Nephron progenitor cell (in vitro differentiated cells): ENCODE measurements at places on chromosomes 4 and X.
A peak's percentile ranks its signal among the peaks of the same experiment; 100 is the strongest.

DNA sequence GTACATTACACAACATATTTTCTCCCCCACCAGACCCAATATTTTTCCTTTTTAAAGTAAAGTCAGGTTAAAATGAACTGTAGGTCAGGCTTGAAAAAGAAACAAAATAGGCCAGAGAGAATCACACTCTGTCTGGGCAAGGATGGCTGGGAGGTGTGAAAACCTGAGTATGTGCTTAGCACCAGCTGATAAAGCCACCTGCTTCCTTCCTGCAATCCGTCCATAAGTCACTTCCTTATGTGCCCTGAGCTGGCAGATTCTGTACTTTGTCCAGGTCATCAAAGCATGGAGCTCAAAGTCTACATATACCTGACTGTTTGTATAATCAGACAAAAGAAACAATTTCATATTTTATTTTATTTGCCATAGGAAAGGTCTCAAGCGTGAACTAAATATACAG, 37.7 kb downstream of the ANTXR2 start:
- DNase-seq: no peak

DNA sequence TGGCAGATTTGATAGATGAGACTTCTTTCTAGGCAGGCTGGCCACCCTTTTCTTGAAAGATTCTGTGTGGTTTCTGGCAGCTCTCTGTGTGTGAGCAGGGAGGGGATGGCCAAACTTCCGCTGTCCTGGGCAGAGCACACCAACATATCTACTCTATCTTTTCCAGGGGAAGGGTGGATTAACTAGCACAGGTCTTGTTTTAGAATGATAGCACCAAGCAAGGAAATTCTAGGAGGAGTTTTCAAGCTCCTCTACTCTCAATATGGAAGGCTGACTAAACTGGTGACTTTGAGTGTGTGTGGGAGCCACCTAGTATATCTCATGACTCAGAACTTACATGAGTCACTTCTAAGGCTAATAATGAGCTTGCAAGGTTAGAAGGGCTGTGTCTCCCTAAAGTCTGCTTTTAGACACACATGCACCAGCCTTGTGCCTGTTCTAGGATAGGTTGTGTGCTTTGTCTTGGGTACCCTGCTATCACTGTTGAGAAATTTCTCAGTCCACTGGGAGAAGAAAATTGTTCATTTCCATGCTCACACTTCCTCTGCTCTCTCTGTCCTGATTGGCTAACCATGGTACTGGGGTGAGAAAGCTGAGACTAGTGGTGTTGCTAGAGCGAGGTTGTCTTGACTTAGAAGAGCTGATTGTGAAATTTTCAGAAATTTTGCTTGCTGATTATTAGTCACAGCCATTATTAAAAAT, 72.9 kb downstream of the YIPF6 start:
- DNase-seq: no peak

DNA sequence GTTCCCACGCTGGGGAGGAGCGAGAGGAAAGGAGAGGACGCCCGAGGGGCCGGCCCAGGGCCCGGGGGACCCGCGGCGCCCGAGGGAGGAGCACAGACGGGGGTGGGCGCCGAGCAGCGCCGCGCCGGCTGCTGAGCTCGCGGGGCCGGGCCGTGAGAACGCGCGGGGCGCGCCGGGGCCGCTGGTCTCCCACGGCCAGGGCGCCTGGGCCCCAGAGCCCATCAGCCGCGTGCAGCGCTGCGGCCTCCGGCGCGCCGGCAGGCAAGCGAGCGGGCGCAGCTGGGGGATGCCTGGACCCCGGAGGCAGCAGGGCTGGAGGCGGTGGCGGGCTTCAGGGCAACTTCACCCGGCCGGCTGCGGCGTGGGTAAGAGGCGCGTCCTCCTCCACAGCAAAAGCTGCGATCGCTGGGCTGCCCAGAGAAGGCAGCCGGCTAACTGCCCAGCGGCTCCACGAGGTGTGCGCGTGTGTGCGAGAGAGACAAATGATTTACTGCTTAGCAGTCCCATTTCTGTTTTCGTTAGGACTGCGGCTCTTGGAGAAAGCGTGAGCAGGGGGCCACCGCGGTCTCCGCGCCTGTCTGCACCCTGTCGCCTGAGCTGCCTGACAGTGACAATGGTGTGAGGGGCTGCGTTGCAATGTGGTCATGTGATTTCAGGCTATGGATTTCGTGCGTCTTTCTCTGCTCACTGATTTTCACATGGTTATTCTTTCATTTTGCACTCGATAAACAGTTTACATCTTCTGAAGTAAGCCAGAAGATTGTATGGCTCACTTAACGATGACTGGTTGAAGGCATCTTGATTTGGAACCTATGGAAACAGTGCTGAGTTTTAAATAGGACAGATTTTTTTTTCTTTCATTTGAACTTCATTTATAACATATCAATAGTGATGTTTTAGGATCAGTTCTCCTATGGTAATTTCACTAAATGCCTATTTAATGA, 1.2 kb downstream of the GUCY1A1 start:
- DNase-seq: peak; percentile 70

DNA sequence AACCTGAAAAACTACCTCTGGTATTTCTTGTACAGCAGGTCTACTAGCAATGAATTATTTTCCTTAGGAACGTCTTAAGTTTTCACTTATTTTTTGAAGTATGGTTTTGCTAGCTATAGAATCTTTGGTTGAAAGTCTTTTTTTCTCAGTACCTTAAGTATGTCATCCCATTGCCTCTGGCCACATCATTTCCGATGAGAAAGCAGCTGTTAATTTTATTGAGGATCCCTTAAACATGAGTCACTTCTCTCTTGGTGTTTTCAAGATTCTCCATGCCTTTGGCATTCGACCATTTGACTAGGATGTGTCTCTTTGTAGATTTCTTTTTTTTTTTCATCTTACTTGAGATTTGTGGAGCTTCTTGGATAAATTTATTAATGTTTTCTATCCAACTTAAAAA, 803.8 kb upstream of the AMOT start:
- DNase-seq: no peak

DNA sequence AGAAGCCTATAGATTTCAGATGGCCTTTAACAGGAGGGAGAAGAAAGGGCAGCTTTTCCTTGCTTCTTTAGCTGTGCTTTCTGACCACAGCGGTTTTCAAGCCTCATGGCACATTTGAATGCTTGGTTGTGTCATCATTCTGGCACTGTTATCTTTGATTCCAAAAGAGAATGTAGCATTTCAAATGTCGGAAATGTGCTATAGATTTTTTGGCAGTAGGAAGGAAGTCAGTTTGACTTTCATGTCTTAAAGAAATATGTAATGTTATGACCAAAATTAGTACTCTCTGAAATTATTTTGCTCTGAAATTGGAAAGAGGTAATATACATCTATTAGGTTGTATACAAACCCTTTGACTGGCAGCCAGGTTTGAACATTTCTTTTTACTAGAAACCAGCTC, 171.9 kb downstream of the TENM3 start:
- no peak for DNase-seq

- DNase-seq: no peak
These were observed 33.9 kb downstream of the PRSS12 start for GRCh38 chr4:118318931-118319330.

- DNase-seq: no peak
These were observed 30.9 kb downstream of the CD38 start for GRCh38 chr4:15809058-15809457.

GRCh38 chr4:7295911-7296660, 103.7 kb downstream of the SORCS2 start:
- DNase-seq: no peak

- no peak for DNase-seq
These were observed 30.8 kb downstream of the TRMT44 start for GRCh38 chr4:8471211-8471875.

GRCh38 chrX:18291006-18291545, 63.4 kb downstream of the SCML2 start:
- DNase-seq: no peak

GRCh38 chr4:166538491-166539005, 665.5 kb downstream of the TLL1 start:
- DNase-seq: no peak

- DNase-seq: peak; percentile 90
These were observed 636 bp upstream of the EOLA1 start for GRCh38 chrX:149540131-149540620.

DNA sequence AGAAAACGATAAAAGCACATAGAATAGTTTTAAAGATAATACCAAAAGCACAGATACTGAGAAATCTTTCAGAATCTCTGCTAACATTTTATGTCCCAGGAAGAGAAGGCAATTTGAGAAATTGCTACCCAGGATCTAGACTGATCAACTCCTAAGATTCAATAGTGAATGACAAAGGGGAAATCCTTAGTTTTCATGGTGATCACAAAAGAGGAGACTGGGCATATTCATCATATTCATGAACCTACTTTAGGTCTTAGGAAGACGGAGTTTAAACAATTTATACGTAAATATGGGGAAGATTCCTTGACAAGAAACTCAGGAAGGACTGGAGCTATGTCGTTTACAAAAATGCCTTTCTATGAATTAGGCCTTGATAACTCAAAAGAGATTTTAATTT, 87.3 kb downstream of the SHISA3 start:
- no peak for DNase-seq

GRCh38 chrX:129779747-129780146, at the start of gene SASH3:
Gene SASH3 (plus strand): TSS chrX:129779949. CDS start chrX:129780098, 149 bp downstream.
- DNase-seq: no peak

GRCh38 chr4:109701566-109702410, 1.5 kb downstream of the CASP6 start:
- peak; percentile 5 for DNase-seq

DNA sequence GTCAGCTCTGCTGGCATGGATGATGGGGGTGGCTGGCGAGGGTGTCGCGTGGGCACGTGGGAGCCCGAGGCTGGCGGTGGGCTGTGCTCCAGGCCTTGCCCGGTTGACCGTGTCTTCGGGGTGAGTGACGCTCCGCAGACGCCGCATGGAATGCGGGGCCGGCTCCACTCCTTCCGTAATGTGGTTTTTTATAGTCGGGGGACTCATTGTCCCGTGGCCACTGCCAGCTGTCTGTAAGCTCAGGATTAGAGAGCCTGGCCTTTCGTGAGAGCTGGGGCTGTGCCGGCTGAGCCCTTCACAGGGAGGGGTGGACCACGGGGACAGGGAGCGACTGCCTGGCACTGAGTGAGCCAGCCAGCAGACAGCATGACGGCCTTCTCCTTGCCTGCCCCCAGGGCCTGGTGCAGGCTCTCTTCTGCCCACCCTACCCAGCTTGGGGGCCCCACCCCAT, 20.4 kb downstream of the DOK7 start:
- no peak for DNase-seq

- no peak for DNase-seq
These were observed 166.2 kb upstream of the FGF13 start for GRCh38 chrX:138877746-138878145.

DNA sequence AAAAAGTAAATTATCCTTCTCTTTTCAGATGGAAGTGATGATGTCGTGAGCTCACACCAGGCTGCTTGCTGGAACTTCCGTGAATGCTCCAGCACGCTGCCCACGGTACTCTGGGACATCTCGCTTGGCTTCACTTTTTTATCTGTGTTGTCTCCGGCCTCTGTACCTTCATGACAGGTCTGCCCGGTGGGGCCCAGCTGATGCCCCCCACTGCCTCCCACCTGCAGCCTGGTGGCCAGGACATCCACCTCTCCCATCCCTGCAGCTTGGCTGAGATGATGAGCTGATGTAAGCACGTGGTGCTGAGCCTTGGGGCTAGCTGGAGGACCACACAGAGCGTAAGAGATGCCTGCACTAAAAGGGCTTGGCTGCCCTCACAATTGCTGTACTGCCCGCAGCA, 59.0 kb upstream of the HELT start:
- DNase-seq: no peak

GRCh38 chr4:169096221-169096620, 86.2 kb upstream of the CBR4 start:
- DNase-seq: no peak

GRCh38 chr4:32025851-32026459, 1305.8 kb downstream of the PCDH7 start:
- DNase-seq: no peak

DNA sequence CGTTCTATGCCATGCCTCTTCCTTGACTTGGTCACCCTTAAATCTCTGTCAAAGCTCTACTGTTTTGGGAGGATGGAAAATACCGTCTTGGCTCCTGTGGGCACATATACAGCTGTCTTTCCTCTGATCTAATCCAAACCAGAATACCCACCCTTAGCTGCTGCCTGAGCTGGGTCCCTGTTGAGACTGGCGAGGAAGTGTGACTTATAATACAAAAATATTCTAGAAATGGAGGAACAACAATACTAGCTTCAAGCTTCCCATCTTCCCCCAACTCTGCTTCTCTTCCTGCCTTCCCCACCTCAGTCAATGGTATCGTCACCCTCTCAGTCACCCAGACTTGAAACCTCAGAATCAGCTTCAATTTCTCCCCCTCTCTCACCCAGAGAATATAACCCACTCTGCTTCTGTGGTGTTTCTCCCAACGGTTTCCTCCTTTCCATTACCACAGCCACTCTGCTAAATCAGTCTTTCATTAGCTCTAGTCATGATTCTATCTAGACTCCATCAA, 599 bp upstream of the IL2RG start:
- DNase-seq: no peak

GRCh38 chr4:6728320-6729029, 12.5 kb downstream of the BLOC1S4 start:
- no peak for DNase-seq

DNA sequence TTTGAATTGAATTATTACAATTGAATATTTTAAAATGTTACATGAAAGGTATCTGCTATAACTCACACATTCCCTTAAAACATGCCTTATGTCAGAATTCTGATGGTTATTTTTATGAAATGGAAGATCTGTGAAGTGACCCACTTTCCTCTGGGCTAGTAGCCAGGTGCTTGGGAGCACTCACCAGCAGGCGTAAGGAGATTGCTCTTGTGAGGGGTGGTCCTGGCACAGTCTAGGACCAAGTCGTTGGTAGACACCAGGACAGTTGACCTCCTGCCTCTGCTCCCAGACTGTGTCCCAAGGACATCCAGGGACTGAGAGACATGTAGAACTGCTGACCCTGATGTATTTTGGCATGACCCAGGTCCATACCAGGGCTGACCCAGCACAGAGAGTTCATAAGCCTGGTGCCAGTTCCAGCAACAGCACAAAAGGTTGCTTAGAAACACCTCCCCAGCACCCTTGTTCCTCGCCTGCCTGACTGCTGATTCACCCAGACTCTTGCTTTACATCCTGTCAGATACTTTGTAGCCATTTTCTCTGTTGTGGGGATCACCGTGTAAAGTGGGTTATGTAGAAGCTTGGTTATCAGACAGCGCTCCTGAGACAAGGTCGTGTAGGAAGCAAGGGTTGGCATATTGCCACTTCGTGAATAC, 48.5 kb downstream of the NELFA start:
- DNase-seq: no peak

DNA sequence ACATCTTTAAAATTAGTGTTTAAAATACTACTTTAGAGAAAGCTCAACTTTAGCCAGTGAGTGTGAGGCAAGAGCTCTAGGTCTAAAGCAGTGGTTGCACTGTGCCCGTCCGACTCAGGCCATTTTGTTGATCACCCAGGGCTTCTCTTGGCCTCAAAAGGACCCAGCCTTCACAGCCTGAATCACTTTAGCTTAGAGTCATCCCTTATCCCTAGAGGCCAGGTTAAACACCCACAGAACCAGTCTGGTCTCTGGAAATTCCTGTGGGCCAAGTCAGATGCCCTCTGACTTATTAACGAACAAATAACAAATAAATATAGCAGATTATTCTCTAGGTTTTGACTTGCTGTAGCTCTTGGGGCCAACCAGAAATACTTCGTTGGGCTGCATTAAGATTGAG, 102.3 kb downstream of the WWC2 start:
- no peak for DNase-seq
